ENCODE measurements at places on chromosomes 2 and 18.

DNA sequence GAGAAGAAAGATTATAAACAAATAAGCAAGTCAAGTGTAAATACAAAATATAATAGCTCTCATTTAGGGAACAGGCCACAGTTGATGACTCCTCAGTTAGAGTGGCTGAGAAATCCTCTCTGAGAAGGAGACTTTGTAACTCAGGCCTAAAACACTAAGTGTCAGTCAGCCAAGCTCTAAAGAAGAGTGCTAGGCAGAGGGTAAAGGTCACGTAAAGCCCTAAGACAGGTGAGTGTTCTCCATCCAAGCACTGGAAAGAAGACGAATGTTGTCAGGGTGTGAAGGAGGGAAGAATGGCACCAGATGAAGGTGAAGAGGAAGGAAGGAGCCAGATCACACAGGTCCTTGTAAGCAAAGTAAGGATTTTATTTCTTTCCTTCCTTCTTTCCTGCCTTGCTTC lies 24.3 kb downstream of the ERMN start:
- no peak for DNase-seq

DNA sequence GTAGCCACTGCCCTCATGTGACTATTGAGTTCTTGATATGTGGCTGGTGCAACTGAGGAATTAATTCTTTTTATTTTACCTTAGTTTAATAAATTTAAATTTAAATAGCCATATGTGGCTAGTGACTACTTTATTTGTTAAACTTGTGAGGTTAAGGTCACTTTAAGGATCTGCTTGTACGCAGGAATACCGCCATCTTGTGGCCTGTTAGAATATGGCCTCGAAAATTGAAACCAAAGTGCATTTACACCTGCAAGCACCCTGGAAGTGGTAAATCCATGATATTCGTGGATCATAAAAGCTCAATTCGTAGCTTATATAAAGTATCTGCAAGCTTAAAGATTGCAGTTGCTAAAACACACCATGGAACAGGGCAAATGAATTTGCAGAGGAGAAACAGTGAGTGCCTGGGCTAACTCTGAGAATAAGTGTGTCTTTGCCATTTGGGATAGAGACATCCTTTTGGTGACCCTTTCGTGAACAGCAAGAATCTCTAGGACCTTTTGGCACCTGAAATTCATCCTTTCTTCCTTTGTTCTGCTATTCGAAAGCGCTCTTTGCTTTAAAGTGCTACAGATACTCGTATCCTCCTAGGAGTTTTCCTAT lies 59.9 kb upstream of the REG3A start:
- DNase-seq: peak; percentile 63

DNA sequence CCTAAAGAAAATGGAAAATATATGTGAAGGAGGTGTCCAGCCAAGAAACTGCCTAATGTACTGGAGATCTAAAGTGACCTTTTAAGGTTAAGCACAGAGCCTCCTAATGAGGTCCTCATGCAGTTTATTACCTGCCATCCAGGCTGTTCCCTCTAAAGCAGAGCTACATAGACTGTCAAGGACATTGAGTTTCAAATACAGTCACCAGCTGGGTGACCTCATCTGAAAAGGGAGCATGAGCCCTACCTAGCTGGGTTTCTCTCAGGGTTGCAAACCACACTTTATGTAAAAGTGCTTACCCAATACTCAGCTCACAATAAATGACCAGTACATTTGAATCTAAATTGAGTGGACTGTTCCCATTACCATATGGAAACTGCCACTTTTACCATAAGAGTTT lies 65.4 kb upstream of the CTNNA2 start:
- no peak for DNase-seq

DNA sequence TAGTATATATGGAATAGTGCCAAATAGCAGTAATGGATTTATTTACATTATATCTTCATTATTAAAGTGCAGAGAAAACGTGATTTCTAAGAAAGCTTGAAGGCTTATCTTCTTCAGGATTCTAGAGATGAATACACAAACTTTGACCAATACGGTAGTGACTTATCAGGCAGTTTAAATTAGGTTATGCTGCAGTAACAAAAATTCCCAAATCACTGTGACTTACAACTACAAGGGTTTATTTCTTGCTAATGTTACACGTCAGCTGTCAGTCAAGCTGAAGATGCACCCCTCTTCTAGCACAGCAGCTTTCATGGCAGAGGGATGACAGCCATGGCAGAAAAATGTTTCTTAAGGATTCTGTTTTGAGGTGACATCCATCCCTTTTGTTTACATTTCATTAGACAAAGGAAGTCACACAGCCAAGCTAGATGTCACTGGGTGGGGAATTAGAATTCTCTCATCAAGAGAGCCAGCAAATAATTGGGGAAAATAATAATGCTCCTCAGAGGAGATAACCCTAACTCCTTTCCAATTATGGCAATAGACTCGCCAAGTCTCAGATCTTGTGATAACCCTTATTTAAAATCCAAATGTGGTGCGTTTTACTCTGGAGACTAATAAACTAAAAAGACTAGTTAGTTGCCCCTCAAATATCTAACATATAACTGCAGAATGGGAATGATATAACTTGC lies 268.3 kb upstream of the CYP26B1 start:
- no peak for DNase-seq

DNA sequence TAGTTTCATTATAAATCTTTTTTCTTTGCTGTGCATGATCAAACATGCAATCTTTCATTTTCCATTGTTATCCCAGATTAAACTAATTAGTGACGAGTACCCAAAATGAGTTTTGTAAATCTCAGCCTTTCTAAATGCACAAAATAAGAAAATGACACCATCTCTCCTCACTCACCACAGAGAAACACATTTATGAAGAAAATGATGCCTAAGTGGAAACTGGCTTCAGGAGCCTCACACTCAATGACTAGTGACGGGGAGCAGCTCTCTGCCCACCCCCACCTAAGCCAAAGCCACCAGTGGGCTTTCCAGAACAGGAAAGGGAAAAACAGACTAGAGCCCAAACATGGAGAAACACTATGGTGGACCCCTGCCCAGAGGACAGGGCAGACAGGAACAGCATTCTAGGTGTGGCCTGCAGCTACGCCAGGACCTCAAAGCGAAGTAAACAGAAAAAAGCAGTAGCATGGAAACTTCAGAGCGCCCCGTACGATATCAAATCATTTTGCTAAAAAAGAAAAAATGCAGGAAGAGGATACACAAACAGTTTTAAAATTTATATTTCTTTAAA lies 113.5 kb downstream of the RBMS1 start:
- DNase-seq: no peak

DNA sequence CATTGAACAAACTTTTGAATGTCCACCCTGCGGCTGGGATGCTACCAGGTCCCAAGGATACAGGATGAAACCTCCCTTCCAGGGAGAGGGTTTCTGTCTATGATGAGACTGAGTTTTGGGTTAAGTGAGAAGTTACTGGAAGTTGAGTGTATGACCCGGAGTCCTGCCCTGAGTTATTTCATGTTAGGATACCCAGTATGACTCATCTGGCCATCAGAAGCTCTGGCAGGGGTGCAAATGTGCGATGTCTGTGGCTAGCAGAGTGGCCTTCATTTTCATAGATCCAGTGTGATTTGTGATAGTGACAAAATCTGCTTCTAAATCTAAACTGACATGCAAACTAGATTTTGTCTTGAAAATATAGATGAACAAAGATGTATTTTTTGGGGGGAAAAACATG lies 55.3 kb downstream of the KCTD1 start:
- DNase-seq: no peak

DNA sequence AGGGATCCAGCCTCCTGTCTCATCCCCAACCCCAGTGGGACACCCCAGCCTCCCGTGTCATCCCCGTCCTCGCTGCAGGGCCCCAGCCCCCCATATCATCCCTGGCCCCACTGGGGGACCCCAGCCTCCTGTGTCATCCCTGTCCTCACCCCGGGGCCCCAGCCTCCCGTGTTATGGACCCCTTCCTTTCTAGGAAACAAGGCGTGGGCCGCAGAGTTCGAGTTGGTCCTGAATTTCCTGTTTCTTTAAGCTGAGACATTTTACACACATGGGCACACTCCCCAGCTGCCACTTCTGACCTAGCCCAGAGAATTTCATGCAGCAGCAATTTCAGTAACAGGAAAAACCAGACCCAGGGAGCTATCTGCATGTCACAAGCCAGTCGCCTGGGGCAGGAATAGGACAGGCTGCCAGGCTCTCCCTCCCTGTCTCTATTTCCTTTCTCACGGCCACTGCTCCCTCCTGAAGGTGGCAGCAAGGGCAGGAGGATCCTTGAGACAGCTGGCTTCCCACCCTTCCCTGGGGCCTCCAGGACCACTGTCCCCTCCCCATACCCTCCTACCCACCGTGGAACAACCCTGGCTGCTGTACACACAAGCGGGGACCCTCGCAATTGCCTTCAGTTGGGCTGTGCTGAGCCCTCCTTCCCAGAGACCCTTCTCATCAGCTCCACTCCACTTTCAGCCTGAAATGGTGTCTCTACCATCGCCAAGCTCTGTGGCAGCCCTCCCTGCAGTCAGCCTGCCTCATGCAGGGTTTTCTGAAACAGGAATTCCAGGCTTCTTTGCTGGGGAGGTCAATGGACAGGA lies 141.9 kb upstream of the ID2 start:
- peak; percentile 99 for DNase-seq

DNA sequence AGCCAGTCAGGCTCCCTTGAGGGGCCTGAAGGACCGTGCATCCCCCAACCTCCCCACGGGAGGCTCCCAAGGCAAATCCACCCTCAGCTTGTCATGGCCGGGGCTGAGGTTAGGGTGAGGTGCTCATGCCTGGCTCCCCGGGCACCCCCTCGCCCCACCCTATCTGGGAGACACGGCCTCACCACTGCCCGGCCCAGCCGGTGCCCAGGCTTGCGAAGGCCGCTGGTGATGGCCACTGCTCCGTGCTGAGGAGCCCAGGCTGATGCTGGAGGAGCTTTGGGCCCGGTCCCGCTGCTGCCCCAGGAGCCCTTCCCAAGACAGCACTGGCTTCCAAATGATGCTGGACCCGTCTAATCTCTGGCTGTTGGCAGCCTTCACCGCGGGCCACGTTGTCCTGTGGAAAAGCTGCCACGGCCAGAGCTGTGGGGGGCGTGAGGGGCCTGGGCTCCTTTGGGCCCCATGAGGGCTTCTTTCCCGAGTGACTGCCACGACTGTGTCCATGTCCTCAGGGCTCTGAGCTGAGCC lies 135.7 kb upstream of the CTDP1 start:
- DNase-seq: no peak

Measured in LNCaP clone FGC (cell line).